Activated T-cell treated with anti-CD3 and anti-CD28 coated beads, Interleukin-2, amount 50 U/mL, for 4 hours (primary cell): ENCODE measurements at places on chromosomes 12 and 14.

- DNase-seq = no peak
Measured at GRCh38 chr12:119169150-119169549, 9.6 kb upstream of the HSPB8 start.

- no peak for DNase-seq
Measured at GRCh38 chr14:87629788-87630187, 363.2 kb downstream of the GALC start.

GRCh38 chr12:75190846-75191245 lies 18.8 kb downstream of the KCNC2 start:
- DNase-seq = no peak

- peak; percentile 62 for DNase-seq
Measured at GRCh38 chr14:53152184-53152886, 788 bp downstream of the DDHD1 start.

DNA sequence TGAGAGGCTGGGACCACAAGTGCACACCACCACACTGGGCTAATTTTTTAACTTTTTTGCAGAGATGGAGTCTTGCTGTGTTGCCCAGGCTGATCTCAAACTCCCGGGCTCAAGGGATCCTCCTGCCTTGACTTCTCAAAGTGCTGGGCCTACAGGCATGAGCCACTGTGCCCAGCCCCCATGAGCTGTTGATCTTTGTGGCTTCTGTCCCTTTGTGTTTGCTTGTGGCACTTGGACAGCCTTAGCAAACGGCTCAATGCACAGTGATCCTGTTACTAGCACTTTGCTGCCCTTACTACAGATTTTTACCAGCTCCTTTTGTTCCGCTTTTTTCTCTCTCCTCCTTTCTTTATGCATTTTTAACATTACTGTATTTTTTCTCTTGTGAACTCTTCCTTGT lies 25.3 kb upstream of the EVL start:
- DNase-seq = no peak
